Left ventricle myocardium inferior (tissue), 1 donor: ENCODE measurements at places on chromosomes 1 and 21.

GRCh38 chr1:175220853-175221556 is 28.4 kb upstream of the KIAA0040 start:
- DNase-seq: no peak

GRCh38 chr1:12521096-12521495 is 96.9 kb downstream of the DHRS3 start:
- DNase-seq: no peak

GRCh38 chr21:20639026-20639425 is 359.2 kb upstream of the NCAM2 start:
- DNase-seq: no peak

DNA sequence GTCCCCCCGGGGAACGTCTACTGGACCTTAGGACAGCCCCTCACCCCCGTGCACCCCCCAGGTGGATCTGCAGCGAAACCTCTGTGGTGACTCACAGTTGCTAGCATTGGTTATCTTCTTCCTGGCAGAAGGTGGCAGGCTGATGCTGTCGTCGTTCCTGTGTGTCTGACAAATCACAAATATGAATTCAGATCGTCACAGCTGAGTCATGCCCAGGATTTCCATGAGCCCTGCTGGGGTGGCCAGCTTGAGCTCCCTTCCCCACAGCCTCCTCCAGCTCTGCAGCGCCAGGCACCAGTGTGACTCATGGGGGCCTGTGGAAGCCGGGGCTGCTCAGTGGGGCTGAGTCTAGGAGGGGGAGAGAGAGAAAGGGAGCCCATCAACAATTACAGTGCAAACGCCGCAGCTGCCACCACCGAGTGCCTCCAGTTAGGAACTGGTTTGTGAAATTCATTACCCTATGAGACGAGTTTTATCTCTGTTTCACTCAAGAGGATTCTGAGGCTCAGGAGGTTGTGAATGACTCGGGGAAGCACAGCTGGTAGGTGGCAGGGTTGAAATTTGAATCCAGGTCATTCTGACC is 197.9 kb downstream of the DYRK1A start:
- peak; percentile 66 for DNase-seq

GRCh38 chr1:26161415-26162219 is 2.7 kb downstream of the FAM110D start:
- peak; percentile 74 for DNase-seq

DNA sequence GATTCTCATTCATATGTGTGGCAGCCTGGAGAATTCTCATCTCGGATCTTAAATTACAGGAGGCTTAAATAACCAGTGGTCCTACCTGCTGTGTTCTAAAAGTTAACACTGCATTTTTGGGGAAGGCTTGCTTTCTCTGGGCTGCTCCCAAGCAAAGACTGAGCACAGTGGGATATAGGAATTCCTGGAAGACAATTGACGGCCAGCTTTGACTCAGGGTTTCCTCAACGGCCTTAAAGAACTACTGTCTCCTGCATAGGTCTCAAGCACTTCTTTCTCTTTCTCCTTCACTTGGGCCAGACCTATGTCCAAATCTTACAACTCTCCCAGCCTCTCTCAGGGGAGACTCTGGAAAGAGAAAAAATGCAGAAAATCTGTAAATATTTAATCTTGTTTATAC is 1.0 kb upstream of the KRTAP13-3 start:
- DNase-seq: no peak

- peak; percentile 26 for DNase-seq
Measured at GRCh38 chr1:198556971-198557370, 16.5 kb upstream of the ATP6V1G3 start.

DNA sequence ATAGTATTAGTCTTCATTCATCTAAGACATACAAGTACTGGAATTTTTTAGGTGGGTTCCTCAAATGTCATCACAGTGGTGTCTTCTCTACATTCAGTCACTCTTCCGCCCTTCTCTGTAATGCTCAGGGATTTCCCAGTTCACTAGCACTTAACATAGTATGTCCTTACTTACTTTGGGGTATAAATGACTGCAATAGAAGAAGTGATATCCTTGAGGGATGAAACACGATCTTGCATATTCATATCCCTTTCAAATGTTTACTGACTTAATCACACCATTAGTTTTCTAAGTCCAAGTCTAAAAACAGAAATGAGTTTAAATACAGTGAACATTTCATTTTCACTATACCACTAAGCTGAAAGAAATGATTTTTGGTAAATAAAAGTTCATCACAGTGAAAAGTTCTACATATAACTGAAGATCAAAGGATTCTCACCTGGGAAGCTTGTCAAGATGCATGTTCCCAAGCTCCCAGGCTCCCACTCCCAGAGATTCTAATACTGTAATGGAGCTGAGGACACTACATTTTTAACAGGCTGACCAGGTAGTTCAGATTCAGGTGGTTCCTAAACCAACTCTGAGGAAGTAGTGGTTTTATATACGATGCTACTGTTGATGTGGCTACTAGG is 29.7 kb downstream of the MRPL39 start:
- DNase-seq: no peak

DNA sequence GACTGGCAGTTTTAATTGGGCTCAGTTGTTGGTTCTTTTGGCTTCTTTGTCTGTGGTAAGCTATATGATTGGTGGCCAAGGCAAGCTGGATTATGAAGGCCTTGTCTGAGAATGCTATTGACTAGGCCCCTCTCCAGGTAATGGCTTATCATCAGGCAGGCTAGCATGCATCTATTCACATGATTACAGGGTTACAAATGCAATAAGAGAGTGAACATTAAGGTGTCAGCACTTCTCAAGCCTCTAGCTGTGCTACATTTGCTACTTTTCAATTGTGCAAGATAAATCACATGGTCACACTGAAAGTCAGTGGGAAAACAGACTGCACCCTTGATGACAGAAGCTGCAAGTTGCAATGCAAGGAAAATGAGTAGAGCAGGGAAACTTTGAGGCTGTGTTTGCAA is 550.9 kb upstream of the TMPRSS15 start:
- no peak for DNase-seq

DNA sequence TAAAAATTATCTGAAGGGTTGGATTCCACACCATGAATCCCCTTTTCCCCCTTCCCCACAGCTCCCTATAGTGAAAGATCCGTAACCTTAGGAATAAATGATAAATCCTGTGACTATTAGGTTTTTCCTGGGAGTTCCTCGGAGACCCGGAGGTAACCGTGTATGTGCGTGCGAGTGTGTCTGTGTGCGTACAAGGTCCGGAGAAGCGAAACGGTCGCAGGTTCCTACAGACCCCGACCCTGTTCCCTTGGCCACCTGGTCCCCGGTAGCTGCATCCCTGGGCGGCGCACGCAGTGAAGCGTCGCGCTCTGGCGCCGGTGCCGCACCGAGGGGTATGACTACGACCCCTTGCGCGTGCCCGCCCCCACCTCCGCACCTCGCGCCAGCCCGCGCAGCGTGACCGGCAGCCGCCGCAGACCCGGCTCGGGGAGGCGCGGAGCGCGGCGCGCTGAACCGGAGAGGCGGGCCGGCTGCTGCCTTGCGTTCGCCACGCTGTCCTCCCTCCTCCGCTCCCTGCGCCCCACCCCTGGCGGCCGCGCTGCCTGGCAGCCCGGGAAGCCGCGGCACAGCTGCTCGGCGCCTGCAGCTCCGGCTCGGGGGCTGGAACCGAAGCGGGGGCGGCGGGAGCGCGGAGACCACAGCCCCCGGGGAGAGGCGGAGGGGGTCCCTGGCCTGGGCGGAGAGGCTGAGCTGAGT is at the start of gene AK5:
TSS of gene AK5 (plus strand) at position 529 of the 696 bp plus-strand sequence. CDS start 295 bp downstream, outside the sequence.
- peak; percentile 26 for DNase-seq

- no peak for DNase-seq
Measured at GRCh38 chr1:197083474-197083873, 16.4 kb upstream of the F13B start.

DNA sequence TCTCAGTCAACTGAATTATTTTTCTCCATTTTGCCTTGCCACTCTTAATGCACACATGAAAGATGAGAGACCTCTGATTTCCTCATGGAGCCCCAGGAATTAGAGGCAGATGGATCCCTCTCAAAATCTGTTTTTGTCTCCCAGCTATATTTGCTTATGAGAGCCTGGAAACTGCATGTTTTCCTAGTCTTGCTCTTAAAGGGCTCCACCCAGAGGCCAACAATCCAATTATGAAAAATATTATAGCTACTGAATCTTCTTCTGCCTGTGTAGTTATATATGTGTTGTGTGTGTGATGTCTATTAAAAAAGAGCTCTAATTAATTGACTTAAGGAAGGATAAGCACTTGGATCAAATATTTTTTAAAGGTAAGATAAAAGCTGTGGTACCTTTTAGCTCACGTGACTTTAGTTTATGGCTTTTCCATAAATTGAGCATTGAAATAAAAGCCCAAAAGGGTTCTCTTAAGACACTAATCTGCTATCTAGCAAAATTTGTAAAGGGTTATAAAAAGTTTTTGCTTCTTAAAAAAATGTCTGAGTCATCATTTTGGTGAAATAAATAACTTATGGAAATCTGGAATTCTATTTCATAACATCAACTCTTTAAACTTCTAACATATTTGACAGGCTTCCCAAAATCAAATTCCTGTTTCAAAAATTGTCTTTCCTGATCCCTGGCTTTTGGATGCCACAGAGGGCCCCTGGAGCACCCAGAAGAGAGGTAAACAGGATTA is 31.2 kb upstream of the TSPEAR start:
- no peak for DNase-seq

DNA sequence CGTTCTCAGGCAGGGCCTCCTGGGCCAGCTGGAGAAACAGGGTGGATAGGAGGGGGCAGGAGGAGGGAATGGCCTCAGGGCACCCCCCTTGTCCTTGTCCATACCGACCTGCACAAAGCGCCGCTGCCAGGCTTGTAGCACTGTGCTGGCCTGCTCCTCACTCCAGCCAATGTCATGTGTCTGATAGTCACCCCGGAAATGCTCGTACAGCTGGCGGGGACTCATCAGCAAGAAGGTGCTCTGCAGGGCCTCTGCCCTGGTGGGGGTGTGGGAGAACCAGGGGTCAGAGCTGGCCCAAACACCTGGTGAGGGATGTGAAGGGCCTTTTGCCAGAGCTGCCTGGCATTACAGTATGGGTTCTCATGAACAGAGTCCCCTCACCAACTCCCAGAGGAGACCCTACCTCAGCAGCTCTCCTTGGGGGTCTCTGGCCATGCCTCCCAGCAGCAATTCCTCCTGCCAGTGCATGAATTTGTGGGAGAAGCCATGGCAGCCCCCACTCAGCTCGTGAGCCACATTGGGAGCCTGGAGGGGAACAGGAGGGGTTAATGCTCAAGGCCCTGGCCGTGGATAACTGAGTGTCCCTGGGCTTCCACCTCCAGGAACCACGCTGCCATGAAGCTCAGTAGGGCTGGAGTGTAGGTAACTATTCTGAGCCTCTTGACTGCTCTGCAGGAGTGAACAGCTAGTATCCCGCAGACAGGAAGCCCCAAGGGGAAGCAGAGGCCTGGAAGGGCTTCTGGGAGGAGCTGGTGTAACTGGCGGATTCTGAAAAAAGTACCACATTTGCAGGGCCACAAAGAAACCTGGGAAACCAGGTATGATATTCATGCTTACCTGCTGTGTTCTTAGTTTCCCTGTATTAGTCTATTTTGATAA is 13.3 kb downstream of the PTCH2 start:
- no peak for DNase-seq

- DNase-seq: no peak
Measured at GRCh38 chr1:119731741-119732430, 20.2 kb downstream of the PHGDH start.

DNA sequence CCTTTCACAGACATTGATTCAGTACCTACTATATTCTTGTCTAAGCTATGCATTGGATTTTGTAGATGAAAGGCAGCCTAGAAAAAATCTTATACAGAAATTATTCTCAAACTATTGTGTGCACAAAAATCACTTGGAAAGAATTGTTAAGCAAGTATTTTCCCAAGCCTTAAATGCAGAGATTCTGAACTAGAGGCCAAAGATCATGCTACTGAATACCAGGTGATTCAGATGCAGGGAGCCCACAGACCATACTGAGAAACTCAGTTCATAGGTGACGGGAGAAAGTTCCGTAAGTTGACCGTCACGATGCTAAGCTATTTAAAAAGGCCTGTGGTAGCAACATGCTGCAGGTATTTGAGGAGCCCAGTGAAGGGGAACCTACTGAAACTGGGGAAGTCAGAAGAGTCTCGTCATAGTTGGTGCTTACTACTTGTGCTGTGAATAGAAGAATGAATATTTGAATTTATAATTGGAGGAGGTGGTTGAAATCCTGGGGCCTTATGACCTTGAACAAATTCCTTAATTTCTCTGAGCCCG is 150.8 kb downstream of the NFIA start:
- no peak for DNase-seq

DNA sequence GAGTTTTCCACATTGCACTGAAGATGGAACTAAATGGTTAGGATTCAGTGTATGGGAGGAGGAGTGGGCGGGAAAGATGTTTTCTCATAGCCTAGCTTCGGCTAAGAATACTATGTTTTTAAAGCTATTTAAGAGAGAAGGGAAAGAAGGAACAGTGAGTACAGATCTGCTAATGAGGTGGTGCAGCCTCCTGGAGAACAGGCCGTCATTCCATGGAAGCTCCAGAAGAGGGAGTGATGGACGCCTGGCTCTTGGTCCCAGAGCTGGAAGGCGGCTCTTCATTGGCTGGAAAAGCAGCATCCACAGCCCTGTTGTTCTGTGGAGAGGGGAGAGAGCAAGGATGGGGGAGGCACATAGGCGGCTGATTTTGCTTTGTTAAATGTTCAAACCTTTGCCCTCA is 6.9 kb downstream of the CAMK1G start:
- no peak for DNase-seq

- no peak for DNase-seq
Measured at GRCh38 chr1:185846672-185847444, 112.7 kb downstream of the HMCN1 start.

DNA sequence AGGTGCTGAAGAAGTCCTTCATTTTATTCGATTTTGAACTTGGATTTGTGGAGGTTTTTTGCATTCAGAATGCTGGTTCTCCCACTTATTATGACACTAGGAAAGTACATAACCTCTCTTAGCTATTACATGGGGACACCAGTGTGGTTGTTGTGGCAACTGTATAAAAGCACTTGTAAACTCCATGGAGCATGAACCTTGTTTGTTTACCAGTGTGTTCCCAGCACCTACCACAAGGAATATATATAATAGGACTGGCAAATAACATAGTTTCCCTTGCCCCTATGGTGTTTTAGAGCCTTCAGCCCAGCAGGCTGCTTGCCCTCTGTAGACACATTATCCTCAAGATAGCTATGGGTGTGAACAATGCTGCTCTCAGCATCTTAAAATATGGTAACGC is 43.1 kb downstream of the RASSF5 start:
- no peak for DNase-seq
